Karpas-422 (cell line): ENCODE measurements at places on chromosomes 1 and 21.

DNA sequence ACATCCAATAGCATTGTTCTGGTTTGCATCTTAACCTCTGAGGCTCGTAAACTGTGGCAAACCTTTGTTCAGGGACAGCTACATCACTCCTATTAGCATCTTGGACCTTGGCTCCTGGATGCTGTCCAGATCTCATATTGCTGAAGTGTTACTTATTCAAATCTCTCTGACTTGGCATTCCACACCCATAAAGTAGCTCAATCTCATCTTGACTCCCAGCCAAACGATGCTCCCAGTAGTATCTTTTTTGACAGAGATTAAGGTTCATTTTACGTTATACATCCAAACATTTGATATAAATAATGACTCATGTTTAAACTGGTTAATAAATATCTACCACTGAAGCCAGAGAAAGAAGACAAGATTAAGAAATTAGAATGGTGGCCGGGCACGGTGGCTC is 4.4 kb upstream of the FLVCR1 start:
- no peak for DNase-seq

- DNase-seq: no peak
Measured at GRCh38 chr1:76547916-76548315, 319.4 kb upstream of the ST6GALNAC5 start.

DNA sequence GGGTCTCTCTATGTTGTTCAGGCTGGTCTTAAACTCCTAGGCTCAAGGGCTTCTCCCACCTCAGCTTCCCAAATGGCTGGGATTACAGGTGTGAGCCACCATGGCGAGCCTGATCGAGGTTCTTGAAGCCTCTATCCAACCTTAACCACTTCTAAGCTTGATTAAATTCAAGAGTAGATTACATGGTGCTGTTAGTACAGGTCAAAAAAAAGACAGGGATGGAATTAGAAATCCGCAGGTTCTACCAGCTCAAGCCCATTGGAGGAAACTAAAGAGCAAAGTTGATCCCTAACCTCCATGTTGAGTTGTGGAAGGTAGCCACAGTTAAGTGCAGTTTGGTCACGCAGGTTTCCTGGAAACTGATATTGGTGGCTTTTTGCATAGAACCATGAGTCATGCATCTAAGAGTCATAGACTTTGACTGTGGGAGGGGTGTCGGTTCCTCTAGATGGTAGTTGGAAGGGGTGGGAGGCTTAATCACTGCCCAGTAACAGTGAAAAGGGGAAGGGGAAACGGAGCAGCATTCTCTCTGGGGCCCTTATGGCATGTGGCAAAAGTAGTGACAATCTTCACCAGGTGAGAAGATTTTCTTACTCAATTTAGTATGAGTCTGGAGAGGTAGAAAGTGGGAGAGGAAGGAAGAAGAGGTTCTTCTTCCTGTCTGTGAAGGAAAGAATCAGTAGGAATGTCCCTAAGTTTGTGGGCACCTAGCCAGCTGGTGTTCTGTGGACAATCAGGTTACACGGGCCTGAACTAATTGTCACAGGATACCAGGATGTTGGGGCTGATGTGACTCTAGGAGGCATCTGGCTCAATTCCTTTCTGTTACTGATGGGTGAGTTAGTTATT is 7.0 kb downstream of the CD53 start:
- DNase-seq: peak; percentile 77

GRCh38 chr1:96882096-96882495 is 160.5 kb downstream of the PTBP2 start:
- no peak for DNase-seq

DNA sequence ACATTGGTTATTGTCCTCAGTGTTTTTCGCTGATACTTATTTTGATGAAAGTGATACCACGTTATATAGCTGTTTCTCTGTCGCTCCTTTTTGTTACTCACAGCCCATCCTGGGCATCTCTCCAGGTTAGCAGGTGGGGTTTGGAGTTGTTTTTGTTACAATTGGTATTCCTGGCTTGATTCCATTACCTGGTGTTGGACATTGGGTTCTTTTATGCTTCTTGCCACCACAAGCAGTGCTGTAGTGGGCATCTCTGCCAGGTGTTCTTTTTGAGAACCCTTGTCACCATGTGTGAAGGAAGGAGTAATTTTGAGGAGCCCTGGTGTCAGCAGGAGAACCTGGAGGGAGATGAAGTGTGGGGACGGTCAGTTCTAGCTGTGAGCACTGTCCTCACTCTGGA is 47.5 kb upstream of the PWP2 start:
- DNase-seq: no peak

DNA sequence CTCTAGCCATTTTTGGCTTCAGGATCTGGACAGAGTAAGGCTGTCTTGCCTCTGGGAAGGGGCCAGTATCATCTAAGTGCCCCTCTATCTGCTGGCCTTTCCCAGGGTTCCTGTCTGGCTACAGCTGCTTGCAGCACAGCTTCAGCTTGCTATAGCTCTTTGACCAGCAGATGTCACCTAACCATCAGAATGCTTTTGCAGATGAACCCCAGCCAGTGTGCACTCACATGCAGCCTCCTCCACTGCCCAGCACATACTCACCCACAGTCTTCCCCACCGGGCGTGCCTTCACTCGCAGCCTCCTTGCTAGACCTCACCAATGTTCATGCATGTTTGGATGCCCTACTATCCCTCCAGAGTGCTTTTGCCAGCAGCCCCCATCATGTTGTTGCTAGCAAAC is 769.0 kb downstream of the BRINP3 start:
- DNase-seq: no peak

- no peak for DNase-seq
Measured at GRCh38 chr1:244965185-244966030, 101.1 kb upstream of the HNRNPU start.

DNA sequence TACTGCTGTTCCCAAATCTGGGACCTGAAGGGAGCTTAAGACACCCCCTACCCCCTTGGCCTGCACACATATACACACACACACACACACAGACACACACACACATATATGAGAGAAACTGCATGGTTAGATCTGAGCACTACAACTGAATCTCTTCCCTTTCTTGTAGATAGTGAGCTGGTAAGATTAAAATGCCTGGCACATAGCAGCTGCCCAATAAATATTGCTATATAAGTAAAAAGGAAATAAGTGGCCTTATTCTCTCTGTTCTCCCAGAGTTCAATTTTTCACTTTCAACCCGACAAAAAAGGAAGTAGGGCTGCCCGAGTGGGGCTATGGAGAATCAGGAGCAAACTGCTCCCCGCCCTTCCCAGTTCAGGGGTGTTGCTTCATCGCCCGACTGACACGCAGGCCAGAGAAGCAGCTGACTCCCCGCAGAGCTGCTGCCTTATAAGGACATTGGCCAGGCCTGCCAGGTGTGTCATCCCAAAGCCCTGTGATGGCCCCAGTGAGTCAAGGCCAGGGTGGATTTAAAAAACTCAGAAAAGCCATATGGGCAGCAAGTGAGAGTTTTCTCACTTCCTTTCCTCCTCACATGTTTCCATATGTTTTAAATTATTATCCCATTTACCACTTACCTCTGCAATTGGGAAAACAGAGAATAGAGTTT is 106.5 kb upstream of the SLC44A3 start:
- DNase-seq: no peak

GRCh38 chr1:228818928-228819630 is 83.8 kb downstream of the RHOU start:
- no peak for DNase-seq

- no peak for DNase-seq
Measured at GRCh38 chr1:182299728-182300616, 91.6 kb downstream of the GLUL start.

DNA sequence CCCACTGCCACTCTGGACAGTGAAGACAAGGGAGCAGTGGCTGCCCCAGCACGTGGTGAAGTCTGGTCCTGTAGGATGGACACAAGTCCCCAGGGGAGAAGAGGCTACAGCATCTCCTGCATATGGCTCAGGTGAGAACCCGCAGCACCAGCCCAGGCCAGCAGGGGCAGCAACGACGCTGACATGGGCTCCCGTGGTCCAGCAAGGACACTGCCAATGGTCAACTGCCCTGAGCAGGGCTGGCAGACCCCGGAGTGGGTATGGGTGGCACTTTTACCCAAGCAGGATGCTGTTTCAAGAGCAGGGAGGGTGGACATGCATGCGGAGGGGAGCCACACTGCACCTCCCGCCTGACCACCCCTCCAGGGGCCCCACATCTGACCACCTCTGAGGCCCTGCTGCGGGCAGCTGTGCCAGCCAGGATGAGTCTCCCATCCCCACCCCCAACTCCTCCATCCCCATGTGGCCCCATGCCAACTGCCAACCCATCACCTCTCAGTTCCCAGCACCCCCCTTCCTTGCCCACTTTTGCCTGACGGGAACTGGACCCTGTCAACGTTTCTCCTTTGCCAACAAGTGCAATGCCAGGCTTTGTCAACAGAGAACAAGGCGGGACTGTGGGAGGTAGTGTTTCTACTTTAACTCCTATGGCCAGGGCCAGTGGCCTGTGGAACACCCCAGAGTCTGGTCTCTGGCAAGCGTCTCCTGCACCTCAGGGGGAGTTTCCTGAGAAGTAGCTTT is 8.6 kb downstream of the MORN1 start:
- DNase-seq: peak; percentile 55

- DNase-seq: no peak
Measured at GRCh38 chr1:192453360-192453992, 122.1 kb upstream of the RGS1 start.

DNA sequence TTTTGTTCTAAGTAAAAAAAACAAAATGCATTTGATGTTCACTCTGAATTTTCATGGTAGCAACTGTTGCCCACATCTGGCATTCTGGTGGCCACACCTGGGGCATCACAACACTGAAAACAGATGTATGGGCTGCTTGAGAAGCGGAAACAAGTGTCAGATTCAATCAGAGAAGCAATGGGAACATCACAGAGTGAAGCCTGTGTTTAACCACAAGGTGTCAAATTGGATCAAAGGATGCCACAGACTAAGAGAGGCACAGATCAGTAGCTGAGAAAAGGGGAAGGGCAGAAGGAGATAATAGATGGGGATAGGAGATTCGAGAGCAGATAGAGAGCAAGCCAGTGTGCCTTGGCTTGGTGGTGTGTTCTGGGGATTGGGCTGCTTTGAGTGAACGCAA is 49.8 kb upstream of the MTF2 start:
- peak; percentile 71 for DNase-seq

GRCh38 chr1:231460614-231461013 is 38.5 kb upstream of the EGLN1 start:
- DNase-seq: peak; percentile 30

GRCh38 chr1:170596701-170597100 is 64.7 kb downstream of the GORAB start:
- DNase-seq: no peak

DNA sequence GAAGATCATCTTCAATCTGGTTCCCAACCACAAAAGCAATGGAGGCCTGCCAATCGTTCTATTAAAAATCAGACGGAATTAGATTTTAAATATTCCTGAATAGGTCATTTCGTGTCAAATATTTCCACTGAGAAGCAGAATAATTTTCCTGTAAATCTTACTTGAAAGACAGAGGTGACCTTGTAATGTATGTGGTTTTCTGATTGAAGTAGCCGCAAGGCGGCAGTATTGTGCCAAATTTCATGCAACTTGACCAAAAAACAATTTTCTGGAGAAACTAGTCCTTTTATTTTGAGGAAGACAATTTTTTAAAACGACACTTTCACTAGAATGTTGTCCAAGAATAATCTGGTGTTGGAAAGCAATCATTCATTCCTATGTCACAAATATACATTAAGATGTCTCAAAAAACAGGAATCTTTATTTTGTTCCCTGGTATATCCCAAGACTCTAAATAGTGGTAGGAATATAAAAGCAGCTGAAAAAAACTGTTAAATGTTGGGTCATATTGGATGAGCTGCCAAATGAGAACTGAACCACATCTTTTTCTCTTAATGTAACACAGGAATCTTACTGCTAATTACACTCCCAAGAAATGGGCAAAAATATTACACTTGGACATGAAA is 33.6 kb downstream of the SPAG17 start:
- peak; percentile 79 for DNase-seq

DNA sequence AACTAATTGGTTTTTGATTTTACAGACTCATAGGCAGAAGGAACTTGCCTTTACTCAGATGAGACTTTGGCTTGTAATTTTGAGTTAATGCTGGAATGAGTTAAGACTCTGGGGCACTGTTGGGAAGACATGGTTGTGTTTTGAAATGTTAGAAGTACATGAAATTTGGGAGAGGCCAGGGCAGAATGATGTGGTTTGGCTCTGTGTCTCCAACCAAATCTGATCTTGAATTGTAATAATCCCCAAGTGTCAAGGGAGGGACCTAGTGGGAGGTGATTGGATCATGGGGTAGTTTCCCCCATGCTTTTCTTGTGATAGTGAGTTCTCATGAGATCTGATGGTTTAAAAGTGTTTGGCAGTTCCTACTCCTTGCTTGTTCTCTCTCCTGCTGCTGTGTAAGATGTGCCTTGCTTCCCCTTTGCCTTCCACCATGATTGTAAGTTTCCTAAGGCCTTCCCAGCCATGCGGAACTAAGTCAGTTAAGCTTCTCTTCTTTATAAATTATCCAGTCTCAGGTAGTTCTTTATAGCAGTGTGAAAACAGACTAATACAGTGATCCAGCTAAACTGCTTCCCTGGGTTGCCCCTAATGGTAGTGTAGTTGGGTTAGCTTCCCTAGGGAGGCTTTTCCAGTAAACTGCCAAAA is 10.2 kb downstream of the CPT2 start:
- no peak for DNase-seq

DNA sequence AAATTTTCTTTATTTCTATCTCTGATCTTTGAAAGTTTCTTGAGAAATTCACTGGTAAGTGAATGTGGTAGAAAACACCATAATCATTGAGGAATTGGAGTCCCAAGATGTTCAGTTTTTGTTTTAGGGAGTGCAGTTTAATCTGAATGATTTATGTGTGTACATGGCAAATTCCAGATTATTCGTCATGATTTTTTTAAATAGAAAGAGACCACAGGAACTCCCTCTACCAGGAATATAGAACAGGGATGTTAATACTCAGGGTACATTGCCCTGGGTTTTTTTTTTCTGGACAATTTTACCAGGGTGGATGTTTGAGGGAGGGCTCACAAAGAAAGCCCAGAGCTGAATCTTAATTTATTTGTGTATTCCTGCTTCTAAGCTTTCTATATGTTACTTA is 109.0 kb downstream of the VPS13D start:
- no peak for DNase-seq
